ENCODE measurements at places on chromosomes 4 and X.

- no peak for DNase-seq
Observed at GRCh38 chrX:140034916-140035315, 69.6 kb upstream of the CXorf66 start.

GRCh38 chrX:101303790-101304189 lies 12.7 kb upstream of the TAF7L start:
- DNase-seq: no peak

DNA sequence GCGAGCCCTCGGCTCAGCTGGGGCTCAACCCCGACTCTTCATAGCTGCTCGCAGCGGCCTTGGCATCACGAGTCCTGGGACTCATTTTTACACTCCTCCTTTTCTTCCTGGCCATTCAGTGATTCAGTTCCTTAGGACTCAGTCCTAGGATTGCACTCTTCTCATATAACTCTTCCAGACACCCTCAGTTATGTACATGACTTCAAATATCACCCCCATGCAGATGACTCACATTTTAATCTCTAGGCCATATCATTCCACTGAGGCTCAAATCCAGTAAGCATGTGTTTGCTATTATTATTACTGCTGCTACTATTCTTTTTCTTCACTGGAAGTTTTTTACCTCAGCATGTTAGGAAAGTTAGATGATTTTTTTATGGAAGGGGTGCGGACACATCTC lies 14.4 kb downstream of the ITGB1BP2 start:
- DNase-seq: no peak

GRCh38 chr4:122379239-122379638 lies 428 bp downstream of the ADAD1 start:
- DNase-seq: no peak

DNA sequence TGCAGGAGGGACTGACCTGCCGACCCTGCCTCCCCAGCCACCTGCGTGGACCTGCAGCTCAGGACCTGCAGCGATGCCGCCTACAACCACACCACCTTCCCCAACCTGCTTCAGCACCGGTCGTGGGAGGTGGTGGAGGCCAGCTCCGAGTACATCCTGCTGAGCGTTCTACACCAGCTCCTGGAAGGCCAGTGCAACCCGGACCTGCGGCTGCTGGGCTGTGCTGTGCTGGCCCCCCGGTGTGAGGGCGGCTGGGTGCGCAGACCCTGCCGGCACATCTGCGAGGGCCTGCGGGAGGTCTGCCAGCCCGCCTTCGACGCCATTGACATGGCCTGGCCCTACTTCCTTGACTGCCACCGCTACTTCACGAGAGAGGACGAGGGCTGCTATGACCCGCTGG lies 8.5 kb downstream of the CPZ start:
- DNase-seq: no peak

DNA sequence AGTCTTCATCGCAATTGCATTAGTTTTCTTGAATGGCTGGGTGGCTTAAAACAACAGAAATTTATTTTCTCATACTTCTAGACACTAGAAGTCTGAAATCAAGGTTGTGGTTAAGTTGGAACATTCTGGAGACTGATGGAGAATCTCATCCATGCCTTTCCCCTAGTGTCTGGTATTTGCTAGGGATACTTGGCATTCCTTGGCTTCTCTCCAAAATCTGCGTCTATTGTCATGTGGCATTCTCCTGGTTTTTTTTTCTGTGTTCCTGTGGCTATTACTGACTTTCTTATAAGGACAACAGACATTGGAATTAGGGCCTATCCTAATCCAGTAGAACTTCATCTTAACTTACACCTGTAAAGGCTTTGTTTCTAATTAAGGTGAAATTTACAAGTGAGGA lies 272.8 kb upstream of the EPHA5 start:
- DNase-seq: no peak

DNA sequence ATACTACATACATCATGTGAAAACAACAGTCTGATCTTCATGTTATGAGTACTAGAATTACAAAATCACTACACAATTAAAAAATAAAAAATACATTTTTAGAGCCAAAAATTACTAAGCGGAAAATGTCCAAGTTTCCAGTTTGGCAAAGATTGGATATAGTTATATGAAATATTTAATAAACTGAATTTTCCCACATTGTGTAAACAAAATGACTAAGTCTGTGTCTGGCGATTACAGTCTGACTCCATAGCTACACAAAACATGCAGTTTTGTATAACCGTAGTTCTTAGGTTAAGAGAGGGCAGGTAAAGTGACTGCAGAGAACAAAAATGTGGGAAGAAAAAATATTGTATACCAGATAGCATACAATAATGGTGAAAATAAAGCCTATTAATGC lies 59.2 kb upstream of the TMEM47 start:
- no peak for DNase-seq

All from stimulated activated CD4-positive, alpha-beta T cell treated with anti-CD3 and anti-CD28 coated beads, TNF-alpha, amount 100 ng/mL, for 24 hours (primary cell).